Globus pallidus (tissue), 1 donor: ENCODE measurements at places on chromosomes 7 and 10.

GRCh38 chr10:35399414-35400009 is 63.2 kb downstream of the CCNY start:
- no peak for DNase-seq

GRCh38 chr10:128541926-128542475 is 415.8 kb upstream of the MKI67 start:
- DNase-seq, result no peak

DNA sequence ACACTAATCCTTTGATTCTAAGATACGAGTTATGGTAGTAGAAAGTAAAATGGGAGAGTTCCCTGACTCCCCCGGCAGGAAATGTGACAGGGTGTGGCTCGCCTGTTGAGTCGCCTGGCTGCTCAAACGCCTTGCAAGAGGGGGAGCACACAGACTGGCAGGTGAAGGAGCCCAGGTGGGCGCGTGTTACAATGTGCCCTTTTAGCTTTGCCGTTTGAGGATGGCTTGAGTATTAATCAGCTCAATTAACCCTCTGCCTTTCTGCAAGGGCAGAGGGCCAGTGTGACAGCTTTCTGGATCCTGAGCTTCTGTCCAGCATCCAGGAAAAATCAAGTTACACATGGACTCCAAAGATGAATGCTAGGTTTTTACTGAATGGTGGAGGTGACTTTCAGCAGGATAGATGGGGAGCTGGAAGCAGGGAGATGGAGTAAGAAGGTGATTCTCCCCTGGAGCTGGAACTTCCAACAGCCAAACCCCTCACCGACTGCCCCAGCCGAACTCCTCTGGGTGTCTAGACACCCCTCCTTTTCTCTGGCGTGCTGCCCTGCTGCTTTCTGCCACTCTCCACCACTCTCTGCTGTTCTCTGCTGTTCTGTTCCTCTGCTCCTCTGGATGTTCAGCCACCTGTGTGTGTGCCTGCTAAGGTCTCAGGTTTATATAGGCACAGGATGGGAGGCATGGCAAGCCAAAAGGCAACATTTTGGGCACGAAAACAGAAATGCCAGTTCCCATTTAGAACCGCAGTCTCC is 548.8 kb upstream of the KCND2 start:
- DNase-seq, result no peak

DNA sequence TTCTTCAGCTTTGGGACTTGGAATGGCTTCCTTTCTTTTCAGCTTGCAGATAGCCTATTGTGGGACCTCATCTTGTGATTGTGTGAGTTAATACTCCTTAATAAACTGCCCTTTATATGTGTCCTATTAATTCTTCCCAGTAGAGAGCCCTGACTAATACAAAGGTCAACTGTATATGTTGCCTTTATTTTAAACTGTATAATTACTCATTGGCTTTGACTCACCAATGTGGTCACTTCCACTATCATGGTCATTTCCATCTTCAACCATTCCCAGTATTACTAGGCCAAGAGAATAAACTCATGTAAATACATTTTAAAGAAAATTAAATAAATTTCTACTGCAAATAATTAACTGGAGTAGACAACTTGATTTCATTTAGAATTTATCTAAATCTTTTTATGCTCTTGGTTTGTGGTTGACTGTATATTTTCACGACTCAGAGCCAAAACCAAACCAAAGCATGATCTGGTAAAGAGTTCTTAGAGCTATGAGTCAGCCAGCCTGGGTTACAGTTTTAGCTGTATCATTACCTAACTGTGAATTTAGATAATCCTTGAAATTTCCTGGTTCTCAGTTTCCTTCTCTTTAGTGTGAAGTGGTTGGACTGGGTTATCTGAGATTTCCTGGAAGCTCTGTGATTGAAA is 188.4 kb downstream of the PPP1R3A start:
- DNase-seq, result no peak

DNA sequence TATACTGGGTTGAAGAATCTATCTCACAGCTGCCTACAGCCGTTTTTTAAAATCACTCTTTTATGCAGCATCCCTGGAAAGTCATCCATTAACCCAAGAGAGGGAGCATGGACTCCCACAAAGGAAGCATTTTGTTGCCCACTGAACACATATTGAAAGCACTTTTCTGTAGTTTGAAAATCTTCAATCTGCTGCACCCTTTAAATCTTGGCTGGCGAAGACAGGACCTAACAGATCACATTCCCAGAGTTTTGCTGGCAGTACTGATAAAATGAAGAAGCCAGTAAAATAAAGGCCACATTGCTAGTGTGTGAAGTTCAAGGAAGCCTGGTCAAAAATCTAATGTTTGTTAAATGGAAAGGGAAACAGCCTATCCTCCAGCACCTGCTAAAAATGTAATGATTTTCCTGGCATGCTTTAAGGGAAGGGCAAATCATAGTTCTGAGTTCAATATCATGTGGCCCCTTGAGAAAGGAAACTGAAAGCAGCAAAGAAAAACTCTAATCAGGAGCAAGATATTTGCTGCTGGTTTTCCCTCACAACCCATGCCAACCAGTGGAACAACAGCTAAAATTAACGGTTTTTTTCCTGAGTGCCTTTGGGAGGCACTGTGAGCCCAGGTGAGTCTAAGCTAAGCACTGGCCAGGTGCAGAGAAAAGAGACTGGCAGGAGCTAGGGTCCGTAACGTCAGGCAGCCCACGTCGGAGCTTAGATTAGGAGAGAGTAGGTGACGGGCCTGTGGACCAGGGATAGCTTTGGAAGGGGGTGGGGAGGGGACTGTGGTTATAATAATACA is 97.9 kb upstream of the PALS2 start:
- no peak for DNase-seq

DNA sequence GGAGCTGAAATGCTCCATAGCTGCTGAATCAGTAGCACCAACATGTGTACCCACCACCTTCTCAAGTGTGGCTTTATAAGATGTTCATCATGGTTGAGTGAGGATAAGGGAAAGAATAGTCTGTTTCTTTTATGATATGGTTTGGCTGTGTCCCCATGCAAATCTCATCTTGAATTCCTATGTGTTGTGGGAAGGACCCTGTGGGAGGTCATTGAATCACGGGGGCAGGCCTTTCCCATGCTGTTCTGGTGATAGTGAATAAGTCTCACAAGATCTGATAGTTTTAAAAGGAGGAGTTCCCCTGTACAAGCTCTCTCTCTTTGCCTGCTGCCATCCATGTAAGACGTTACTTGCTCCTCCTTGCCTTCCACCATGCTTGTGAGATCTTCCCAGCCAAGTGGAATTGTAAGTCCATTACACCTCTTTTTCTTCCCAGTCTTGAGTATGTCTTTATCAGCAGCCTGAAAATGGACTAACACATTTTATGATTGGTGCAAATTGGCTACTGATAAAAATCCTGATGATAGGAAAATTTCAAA is 799.9 kb downstream of the TNS3 start:
- no peak for DNase-seq

DNA sequence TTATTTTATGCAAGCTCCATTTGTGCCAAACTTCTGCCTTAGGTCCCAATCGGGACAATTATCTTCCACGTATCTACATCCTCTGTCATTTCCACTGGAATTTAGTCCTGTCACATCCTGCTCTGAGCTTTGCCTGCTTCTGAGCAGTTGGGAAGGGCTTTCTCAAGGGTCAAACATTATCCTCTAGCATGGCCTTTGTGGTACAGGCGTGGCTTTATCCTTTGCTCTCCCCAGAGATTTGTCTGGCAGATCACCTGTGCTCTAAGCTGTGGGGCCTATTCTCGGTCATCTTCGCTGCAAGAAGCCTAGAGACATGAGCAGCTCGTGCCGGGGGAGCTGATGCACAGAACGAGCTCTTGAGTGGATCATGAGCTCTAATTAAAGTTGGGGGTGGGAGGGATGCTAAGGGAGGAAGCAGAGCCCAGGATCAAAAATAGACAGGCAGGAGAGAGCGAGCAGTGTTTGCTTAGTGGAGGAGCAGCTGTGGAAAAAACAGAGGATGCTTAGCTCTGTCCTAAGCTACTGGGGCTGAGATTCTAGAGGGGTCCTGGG is 19.8 kb upstream of the TMEM273 start:
- DNase-seq, result no peak

GRCh38 chr10:35532141-35532540 is 73.0 kb upstream of the GJD4 start:
- peak; percentile 48 for DNase-seq
